ENCODE measurements at places on chromosomes 13 and 19. TPM values are rescaled to one million over a fixed set of nuclear protein-coding genes. Genes with fewer than 3 reads are reported as not detected.

DNA sequence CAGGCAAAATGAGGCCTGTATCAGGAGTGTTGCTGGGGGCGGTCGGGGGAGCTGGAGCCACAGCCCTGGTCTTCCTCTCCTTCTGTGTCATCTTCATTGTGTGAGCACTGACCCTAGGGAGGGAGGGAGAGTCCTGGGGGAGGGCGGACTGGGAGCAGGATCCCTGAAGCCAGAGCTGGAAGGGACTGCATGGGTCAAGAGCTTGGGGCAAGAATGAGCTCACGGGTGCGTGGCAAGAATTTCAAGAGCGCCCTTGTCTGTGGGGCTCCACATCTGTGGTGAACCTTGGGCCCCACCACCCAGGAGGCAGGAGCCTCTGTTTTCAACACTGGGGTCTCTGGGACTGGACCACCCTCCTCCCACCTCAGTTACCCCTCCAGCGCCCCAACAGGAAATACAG is 4.7 kb downstream of the SIGLEC7 start:
- H3K4me3 ChIP-seq: no peak overlapping the region
- H3K4me1 ChIP-seq: no peaks in the 10 kb centered on the region
- H3K27ac ChIP-seq: no peak overlapping the region
- no peak for DNase-seq
- peaks cover 38% of the 10 kb centered on the region for H3K27me3 ChIP-seq

GRCh38 chr13:29081697-29082440 is 261.7 kb downstream of the MTUS2 start:
- H3K4me1 ChIP-seq: peaks cover 23% of the 10 kb centered on the region
- H3K27me3 ChIP-seq: peaks cover 3% of the 10 kb centered on the region
- peaks cover 2% of the 10 kb centered on the region for H3K36me3 ChIP-seq
- H3K27ac ChIP-seq: peak overlapping the region; percentile 40
- H3K4me3 ChIP-seq: no peak overlapping the region

DNA sequence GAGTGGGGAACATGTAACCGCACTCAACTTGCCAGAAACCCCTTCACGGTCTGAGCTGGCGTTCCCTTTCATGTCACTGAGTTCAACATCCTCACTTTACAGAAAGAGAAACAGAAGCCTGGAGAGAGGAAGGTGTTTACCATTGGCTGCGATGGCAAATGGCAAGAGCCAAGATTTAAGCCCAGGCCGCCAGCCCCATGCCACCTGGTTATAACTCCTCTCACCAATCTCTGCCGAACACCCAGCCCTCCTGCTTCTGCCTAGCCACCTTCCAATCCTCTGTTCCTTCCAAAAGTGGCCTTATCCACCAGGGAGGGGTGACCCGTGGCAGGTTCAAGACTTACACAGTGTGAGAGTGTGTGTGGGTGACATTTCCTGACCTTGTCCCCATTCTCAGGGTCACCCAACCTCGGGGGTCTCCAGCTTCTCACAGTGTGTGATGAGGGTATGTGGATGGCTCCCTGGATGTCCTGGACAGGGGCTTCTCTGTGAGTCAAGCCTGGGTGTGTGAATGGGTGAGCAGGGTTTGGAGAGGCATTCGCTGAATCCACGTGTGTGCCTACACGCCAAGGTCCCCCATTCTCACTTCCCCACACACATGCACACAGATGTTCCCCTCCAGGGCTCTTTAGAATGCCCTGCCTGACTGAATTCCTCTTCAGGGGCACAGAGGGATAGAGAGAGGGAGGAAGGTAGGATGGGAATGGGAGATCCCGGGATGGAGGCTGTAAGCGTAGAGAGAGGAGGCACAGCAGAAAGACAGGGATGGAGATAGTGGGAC is 1.2 kb downstream of the CADM4 start:
- H3K27ac ChIP-seq: no peak overlapping the region
- H3K36me3 ChIP-seq: no peaks in the 10 kb centered on the region
- peak overlapping the region; percentile 68 for H3K4me3 ChIP-seq
- peaks cover 14% of the 10 kb centered on the region for H3K4me1 ChIP-seq
- H3K27me3 ChIP-seq: peaks cover 45% of the 10 kb centered on the region

DNA sequence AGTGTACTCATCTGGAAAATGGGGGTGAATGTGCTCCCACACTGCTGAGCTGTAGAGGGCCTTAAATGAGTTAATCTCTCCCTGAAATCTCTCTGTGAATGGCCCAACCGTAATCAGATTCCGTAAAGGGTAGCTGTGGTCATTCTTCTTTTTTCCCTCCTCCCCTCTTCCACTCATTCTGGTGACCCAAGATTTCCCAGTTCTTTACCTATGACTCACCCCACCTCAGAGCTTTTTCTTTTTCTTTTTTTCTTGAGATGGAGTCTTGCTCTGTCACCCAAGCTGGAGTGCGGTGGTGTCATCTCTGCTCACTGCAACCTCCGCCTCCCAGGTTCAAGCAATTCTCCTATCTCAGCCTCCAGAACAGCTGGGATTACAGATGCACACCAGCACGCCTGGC is 33.3 kb upstream of the MUC16 start:
- H3K4me3 ChIP-seq: no peak overlapping the region
- H3K27ac ChIP-seq: no peak overlapping the region
- no peaks in the 10 kb centered on the region for H3K27me3 ChIP-seq
- DNase-seq: no peak

DNA sequence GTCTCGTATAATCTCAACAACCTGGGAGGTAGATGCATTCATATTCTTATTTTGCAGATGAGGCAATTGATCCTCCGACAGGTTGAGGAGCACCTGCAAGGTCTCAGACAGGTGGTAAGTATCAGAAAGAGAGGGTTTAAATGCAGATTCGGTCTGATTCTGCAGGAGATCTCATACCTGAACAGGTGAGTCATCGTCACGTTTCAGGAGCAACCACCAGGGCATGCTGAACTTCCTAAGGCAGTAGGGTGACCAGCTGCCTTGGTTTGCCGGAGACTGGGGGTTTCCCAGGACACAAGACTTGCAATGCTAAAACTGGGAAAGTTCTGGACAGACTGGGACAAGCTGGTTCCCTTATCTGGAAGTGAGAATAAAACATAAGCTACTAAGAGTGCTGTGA is 68.8 kb upstream of the TSHZ3 start:
- no peak overlapping the region for H3K27ac ChIP-seq
- H3K36me3 ChIP-seq: no peaks in the 10 kb centered on the region
- DNase-seq: no peak
- H3K4me1 ChIP-seq: no peaks in the 10 kb centered on the region
- H3K27me3 ChIP-seq: peaks cover 6% of the 10 kb centered on the region
- H3K4me3 ChIP-seq: no peak overlapping the region

- no peak for DNase-seq
- H3K27ac ChIP-seq: no peak overlapping the region
- H3K27me3 ChIP-seq: no peaks in the 10 kb centered on the region
- peaks cover 38% of the 10 kb centered on the region for H3K4me1 ChIP-seq
- peaks cover 20% of the 10 kb centered on the region for H3K36me3 ChIP-seq
These were observed 41.6 kb upstream of the ZNF14 start for GRCh38 chr19:19774354-19775033.

MUC16 gene
- under 0.01 TPM for total RNA-seq

DNA sequence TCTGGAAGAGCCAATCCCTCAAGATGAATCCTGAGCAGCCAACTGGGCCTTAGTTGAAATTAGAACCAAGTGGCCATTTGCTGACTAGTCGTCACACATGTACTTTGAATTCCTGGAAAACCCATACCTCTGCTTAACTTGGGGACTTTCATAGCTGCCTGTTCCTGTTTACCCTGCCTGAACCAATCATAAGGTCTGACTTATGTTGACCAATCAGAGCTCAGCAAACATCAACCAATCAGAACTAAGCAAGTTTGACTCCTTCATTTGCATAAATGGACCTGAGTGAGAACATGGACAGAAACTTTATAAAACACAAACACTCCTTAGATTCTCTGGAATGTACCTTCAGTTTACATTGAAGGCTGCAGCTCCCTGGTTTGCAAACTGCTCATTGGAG is 50.8 kb downstream of the LATS2 start:
- H3K4me3 ChIP-seq: no peak overlapping the region
- H3K27ac ChIP-seq: peak overlapping the region; percentile 34
- H3K36me3 ChIP-seq: peaks cover 13% of the 10 kb centered on the region
- H3K4me1 ChIP-seq: peaks cover 18% of the 10 kb centered on the region

DNA sequence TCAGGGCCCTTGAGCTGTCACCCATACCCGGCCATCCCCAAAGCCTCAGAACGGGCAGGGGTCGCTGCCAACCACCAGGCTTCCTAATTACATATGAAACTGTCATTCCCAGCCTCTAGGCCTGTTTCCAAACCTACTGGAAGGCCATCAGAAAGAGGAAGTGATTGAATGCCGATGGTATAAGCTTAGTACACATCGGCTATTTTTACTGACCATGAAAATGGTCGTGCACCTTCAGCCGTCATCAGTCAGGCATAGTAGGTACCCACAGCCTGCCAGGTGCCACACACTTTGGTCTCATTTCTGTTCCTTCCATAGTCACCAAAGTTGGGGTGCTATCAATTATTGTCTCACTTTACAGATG is 10.2 kb downstream of the KRI1 start:
- DNase-seq: no peak
- H3K36me3 ChIP-seq: peaks cover 75% of the 10 kb centered on the region
- H3K27me3 ChIP-seq: no peaks in the 10 kb centered on the region
- peaks cover 48% of the 10 kb centered on the region for H3K4me1 ChIP-seq

GRCh38 chr13:46654951-46655350 is 102.0 kb downstream of the LRCH1 start:
- peaks cover 28% of the 10 kb centered on the region for H3K36me3 ChIP-seq
- H3K27me3 ChIP-seq: no peaks in the 10 kb centered on the region
- H3K27ac ChIP-seq: no peak overlapping the region
- H3K4me1 ChIP-seq: peaks cover 18% of the 10 kb centered on the region
- H3K4me3 ChIP-seq: no peak overlapping the region
- no peak for DNase-seq

GRCh38 chr19:42606660-42607351 is 12.1 kb upstream of the CEACAM8 start:
- no peak overlapping the region for H3K27ac ChIP-seq
- H3K36me3 ChIP-seq: no peaks in the 10 kb centered on the region
- H3K4me1 ChIP-seq: no peaks in the 10 kb centered on the region
- no peak overlapping the region for H3K4me3 ChIP-seq
- peaks cover 18% of the 10 kb centered on the region for H3K27me3 ChIP-seq

DNA sequence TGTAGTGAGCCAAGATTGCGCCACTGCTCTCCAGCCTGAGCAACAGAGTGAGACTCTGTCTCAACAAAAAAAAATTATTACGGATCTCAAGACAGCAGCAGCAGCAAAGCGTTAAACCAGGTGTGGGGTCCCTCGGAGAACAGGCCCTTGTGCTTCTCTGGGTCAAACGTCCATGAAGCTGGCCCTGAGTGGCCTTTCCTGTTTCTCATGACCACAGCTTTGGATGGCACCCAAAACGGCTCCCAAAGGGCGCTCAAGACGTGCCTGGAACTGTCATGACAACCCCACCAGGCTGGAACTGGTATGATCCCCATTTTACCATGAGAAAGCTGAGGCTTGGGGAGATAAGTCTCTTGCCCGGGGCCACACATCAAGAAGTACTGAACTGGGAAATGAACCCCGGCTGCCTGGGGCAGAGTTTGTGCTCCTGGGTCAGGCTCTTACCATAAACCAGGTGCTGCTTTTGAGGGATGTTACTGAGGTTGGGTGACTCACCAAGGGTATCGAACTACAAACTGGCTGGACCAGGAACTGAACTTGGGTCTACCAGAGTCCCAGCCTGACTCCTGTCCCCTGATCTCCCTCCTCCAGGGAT is 11.6 kb upstream of the SAMD1 start:
- H3K27ac ChIP-seq: no peak overlapping the region
- peaks cover 1% of the 10 kb centered on the region for H3K36me3 ChIP-seq
- H3K4me3 ChIP-seq: no peak overlapping the region
- H3K4me1 ChIP-seq: peaks cover 3% of the 10 kb centered on the region

RASAL3 gene
- 174 TPM for total RNA-seq

PDS5B gene
- total RNA-seq: 59.5 TPM

GRCh38 chr13:100197591-100198365 is 108.9 kb downstream of the PCCA start:
- H3K36me3 ChIP-seq: no peaks in the 10 kb centered on the region
- H3K27me3 ChIP-seq: no peaks in the 10 kb centered on the region
- no peak overlapping the region for H3K27ac ChIP-seq
- no peak overlapping the region for H3K4me3 ChIP-seq
- peaks cover 2% of the 10 kb centered on the region for H3K4me1 ChIP-seq

- no peak for DNase-seq
- H3K4me1 ChIP-seq: peaks cover 54% of the 10 kb centered on the region
- no peak overlapping the region for H3K4me3 ChIP-seq
- peak overlapping the region; percentile 86 for H3K27ac ChIP-seq
These were observed 27.6 kb upstream of the TPT1 start for GRCh38 chr13:45368571-45368970.

DNA sequence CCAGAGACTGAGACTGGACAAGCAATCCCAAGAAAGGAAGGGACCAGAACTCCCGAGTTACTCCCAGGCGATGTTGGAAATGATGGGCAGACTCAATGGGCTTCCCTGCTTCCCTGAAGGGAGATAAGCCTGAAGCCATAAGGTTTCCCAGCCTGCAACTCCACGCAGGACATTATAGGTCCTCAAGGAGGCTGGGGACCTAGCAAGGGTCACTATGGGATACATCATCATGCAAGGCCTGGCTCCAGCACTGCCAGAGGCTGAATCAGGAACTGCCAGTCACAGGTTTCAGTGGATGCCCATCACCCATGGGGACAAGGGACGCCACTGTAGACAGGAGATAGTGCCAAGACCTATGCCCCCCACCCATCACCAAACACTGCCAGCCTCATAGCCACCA is 338.7 kb downstream of the IRS2 start:
- H3K4me1 ChIP-seq: no peaks in the 10 kb centered on the region
- no peak overlapping the region for H3K27ac ChIP-seq
- no peaks in the 10 kb centered on the region for H3K36me3 ChIP-seq
- no peak overlapping the region for H3K4me3 ChIP-seq
- H3K27me3 ChIP-seq: no peaks in the 10 kb centered on the region

GRCh38 chr19:4597278-4597974 is 37.9 kb upstream of the SEMA6B start:
- no peaks in the 10 kb centered on the region for H3K36me3 ChIP-seq
- H3K27me3 ChIP-seq: peaks cover 36% of the 10 kb centered on the region
- H3K27ac ChIP-seq: no peak overlapping the region
- peak; percentile 24 for DNase-seq
- no peak overlapping the region for H3K4me3 ChIP-seq

KLF1 gene
- 0.20 TPM for total RNA-seq

DNA sequence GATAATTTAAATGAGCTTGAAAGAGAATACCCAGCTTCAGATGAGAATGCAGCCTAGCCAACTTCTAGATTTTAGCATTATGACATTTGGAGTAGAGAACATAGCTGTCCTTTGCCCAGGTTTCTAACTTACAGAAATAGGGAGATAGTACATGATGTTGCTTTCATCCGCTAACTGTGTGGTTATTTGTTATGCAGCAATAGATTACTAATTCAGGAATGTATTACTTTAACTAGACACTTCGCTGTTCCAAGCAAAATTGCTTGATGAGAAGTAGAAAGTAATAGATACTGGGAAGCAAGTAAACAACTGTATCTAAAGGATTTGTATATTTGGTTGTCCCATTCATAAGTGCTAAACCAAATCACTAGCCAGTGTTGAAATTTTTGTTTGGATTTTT is 790.9 kb upstream of the PRR20A start:
- H3K4me1 ChIP-seq: no peaks in the 10 kb centered on the region
- no peak overlapping the region for H3K4me3 ChIP-seq
- no peaks in the 10 kb centered on the region for H3K36me3 ChIP-seq
- no peak for DNase-seq
- no peaks in the 10 kb centered on the region for H3K27me3 ChIP-seq

ANGPTL8 gene
- total RNA-seq: not detected

- H3K27me3 ChIP-seq: peaks cover 12% of the 10 kb centered on the region
- H3K36me3 ChIP-seq: no peaks in the 10 kb centered on the region
- no peak overlapping the region for H3K27ac ChIP-seq
These were observed 30.1 kb upstream of the OBI1 start for GRCh38 chr13:78689011-78689410.

Data from activated CD4-positive, alpha-beta memory T cell treated with anti-CD3 and anti-CD28 coated beads, Interleukin-2, amount 10 ng/mL, durations not matched to agents 7 days and 5 days (primary cell).